MCF 10A (cell line): ENCODE measurements at places on chromosomes 1 and 21.

- H3K36me3 ChIP-seq: peaks cover 18% of the 10 kb centered on the region
- peak; percentile 96 for DNase-seq
Measured at GRCh38 chr1:26723013-26723991, 27.5 kb downstream of the ARID1A start.

DNA sequence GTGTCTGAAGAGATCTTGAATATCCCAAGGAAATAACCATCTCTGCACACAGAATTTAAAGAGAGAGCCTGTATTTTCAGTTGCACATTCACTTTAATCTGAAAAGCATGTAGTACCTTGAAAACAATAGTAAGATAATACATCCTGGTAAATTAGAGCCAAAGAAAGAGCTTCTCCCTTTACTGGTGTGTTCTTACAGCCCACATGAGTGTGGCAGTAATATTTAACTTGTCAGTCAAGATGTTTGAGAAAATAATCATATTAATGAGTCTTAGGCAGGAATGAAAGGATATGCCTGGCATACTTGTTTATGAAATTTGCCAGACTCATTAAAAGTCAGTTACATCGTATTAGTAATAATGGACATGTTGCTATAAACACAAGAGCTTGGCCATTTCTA lies 908.4 kb upstream of the ADGRL4 start:
- no peak for DNase-seq
- H3K27ac ChIP-seq: no peak overlapping the region
- no peaks in the 10 kb centered on the region for H3K36me3 ChIP-seq
- no peaks in the 10 kb centered on the region for H3K27me3 ChIP-seq
- no peaks in the 10 kb centered on the region for H3K4me1 ChIP-seq

DNA sequence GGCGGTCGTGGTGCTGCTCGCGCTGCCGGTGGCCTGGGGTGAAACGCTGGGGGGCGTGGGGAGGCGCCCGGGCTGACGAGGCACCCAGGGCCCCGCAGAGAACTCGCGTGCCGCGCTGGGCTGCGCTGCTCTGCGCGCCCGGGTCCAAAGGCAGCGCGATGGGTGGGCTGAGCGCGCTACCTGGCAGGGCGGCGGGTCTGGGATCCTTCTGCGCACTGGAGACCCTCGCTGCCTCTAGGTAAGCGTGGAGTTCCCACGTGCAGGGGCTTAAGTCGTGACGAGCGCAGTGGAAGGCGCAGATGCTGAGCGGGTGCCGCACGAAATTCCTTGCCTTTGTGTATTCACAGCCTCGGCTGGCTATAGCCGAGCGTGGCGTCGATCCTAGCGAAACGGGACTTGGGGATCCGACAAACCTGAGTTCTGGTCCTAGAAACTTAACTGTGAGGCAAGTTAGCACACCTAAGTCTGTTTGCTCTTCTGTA lies 24.6 kb downstream of the CR1L start:
- no peak overlapping the region for H3K27ac ChIP-seq
- H3K27me3 ChIP-seq: peaks cover 89% of the 10 kb centered on the region
- no peak for DNase-seq

DNA sequence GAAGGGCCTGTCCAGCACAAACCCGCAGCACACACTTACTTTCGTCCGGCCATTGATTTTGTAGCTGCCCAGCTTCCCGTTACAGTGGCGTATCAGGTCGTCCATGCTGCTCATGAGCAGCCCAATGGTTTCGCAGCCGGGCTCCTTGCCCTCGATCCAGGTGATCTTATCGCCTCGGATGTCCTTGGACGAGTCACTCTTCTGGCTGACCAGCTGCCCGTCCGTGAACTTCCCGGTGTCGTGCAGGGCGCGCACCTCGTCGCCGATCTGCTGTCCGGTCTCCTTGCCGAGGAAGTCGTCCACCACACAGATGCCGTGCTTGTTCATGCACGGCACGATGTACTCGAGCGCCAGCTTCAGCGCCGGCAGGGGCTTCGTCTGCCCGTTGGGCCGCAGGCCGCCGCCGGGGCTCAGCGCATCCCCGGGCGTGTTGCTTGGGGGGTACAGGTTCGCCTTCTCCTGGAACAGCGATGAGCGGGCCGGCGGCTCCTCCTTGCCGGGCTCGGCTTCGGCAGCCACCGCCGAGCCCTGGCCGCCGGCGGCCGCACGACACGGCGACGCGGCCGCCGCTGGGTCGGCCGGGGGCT lies 1.0 kb downstream of the EGLN1 start:
- peak overlapping the region; percentile 82 for H3K4me3 ChIP-seq
- DNase-seq: peak; percentile 70
- no peaks in the 10 kb centered on the region for H3K27me3 ChIP-seq
- H3K36me3 ChIP-seq: no peaks in the 10 kb centered on the region
- peaks cover 39% of the 10 kb centered on the region for H3K4me1 ChIP-seq
- H3K27ac ChIP-seq: peak overlapping the region; percentile 73

DNA sequence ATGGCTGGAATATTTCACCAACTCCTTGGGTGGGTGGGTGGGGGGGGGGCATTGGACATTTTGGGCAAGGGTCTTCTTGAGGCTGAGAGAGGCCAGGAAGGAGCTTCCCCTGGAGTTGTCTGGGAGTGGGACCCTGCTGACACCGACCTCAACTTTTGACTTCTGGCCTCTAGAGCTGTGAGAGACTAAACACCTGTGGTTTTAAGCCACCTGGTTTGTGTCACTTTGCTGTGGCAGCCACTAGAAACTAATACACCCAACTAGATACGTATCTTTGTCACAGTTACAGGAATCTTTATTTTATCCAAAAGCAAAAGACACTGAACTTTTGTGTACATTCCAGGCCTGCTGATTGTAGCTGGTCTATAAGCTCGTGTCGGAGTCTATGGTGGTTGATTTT lies 9.9 kb upstream of the RIPK4 start:
- DNase-seq: no peak
- H3K4me1 ChIP-seq: peaks cover 21% of the 10 kb centered on the region
- no peaks in the 10 kb centered on the region for H3K27me3 ChIP-seq
- no peak overlapping the region for H3K4me3 ChIP-seq

DNA sequence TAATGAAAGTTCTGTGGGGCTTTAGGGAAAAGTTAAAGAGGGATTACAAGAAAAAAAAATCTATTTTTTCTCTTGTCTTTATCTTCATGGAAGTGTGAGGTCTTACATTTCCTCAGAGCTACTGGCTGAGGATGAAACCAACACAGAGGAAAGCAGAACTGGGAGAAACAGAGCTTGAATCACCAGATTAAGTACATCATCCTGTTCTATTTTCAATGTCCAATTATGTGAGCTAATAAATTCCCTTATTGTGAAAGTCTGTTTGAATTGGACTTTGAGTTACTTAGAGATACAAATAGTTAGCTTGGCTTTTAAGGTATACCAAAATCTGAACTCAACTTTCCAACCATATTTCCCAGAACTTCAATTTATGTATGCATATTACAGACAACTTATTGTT lies 69.2 kb downstream of the LPGAT1 start:
- no peaks in the 10 kb centered on the region for H3K4me1 ChIP-seq
- no peak for DNase-seq
- H3K36me3 ChIP-seq: peaks cover 6% of the 10 kb centered on the region
- H3K27ac ChIP-seq: no peak overlapping the region
- H3K27me3 ChIP-seq: no peaks in the 10 kb centered on the region

DNA sequence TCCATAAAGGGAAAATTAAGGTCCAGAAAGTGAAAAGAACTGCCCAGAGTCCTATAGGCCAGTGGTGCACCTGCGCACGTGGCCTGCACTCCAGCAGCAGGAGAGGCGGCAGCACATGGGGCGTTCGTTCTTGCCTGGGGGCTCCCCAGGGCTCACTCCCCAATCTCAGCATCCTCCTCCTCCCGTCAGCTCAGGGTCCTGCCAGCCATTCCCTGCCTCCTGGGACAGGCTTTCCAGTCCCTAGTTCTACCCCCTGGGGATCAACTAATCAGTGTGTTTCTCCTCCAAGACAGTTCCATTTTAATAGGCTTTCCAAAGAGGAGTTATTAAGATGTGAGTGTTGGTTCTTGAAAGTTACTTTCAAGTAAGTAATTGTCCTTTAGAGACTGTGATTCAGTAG lies 1.2 kb upstream of the A3GALT2 start:
- no peak overlapping the region for H3K4me3 ChIP-seq
- H3K27me3 ChIP-seq: no peaks in the 10 kb centered on the region
- no peak overlapping the region for H3K27ac ChIP-seq
- peaks cover 12% of the 10 kb centered on the region for H3K4me1 ChIP-seq

DNA sequence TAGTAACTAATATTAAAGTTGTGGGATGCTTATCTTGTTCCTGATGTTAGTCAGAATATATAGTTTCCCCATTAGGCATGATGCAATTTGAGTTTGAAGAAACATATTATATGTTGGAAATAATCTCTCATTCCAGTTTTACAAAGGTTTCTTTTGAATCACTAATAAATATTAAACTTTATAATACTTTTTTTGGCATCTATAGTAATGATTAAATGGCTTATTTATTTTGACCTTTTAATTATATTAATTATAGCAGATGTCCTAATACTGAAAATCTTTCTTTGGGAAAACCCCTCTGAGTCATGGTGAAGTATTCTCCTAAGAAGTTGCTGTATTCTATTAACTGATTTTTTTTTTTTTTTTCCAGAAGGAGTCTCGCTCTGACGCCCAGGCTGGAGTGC lies 28.5 kb upstream of the PTGS2 start:
- no peak overlapping the region for H3K4me3 ChIP-seq
- no peaks in the 10 kb centered on the region for H3K27me3 ChIP-seq
- no peak overlapping the region for H3K27ac ChIP-seq
- peak; percentile 16 for DNase-seq
- H3K4me1 ChIP-seq: no peaks in the 10 kb centered on the region

- no peaks in the 10 kb centered on the region for H3K27me3 ChIP-seq
- H3K27ac ChIP-seq: no peak overlapping the region
- no peak overlapping the region for H3K4me3 ChIP-seq
Measured at GRCh38 chr1:184661801-184662200, 92.9 kb downstream of the EDEM3 start.

- H3K36me3 ChIP-seq: no peaks in the 10 kb centered on the region
- H3K4me3 ChIP-seq: no peak overlapping the region
- no peak for DNase-seq
- no peak overlapping the region for H3K27ac ChIP-seq
- H3K27me3 ChIP-seq: no peaks in the 10 kb centered on the region
Measured at GRCh38 chr1:194865383-194865782, 1679.0 kb upstream of the B3GALT2 start.

- no peak for DNase-seq
- H3K4me1 ChIP-seq: peaks cover 14% of the 10 kb centered on the region
- no peaks in the 10 kb centered on the region for H3K27me3 ChIP-seq
- no peak overlapping the region for H3K27ac ChIP-seq
- H3K36me3 ChIP-seq: no peaks in the 10 kb centered on the region
Measured at GRCh38 chr1:182110635-182111034, 49.1 kb upstream of the ZNF648 start.

GRCh38 chr1:61973100-61973837 lies 221.4 kb upstream of the L1TD1 start:
- peak; percentile 26 for DNase-seq
- H3K36me3 ChIP-seq: peaks cover 9% of the 10 kb centered on the region
- H3K4me3 ChIP-seq: no peak overlapping the region
- H3K27me3 ChIP-seq: no peaks in the 10 kb centered on the region
- H3K4me1 ChIP-seq: no peaks in the 10 kb centered on the region

- H3K27ac ChIP-seq: peak within 1 kb of the TSS; percentile 44
- H3K4me1 ChIP-seq: peaks cover 41% of the 10 kb centered on the region
- H3K27me3 ChIP-seq: no peaks in the 10 kb centered on the region
- peak within 1 kb of the TSS; percentile 77 for H3K4me3 ChIP-seq
- peaks cover 12% of the 10 kb centered on the region for H3K36me3 ChIP-seq
Measured at GRCh38 chr1:6491480-6491962, at the start of gene PLEKHG5. TSS of gene PLEKHG5 (minus strand) at chr1:6491667. CDS start at chr1:6477571, 14,096 bp downstream.

- H3K27me3 ChIP-seq: peaks cover 20% of the 10 kb centered on the region
- no peak overlapping the region for H3K4me3 ChIP-seq
- no peak for DNase-seq
- H3K27ac ChIP-seq: no peak overlapping the region
- H3K36me3 ChIP-seq: peaks cover 6% of the 10 kb centered on the region
Measured at GRCh38 chr21:42349420-42350317, 1.1 kb downstream of the TFF2 start.

DNA sequence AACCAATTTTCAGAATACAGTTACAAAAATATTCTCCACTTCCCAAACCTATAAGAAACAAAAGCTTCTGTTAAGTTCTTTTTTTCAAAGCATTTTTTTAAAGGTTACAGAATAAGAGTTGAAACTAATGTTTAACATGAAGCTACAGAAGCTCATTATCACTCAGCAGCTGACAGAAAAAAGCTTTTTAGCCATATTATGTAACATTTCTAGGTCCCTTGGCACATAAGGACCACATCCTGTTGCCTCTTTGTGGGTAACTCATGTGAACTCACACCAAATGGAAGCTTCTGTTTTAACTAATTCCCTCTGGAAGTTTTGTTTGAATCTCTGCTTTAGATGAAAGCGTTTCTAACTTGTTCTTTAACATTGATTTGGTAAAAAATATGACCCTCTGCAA lies 242.5 kb upstream of the TMPRSS15 start:
- H3K27me3 ChIP-seq: peaks cover 26% of the 10 kb centered on the region
- no peak for DNase-seq
- H3K4me1 ChIP-seq: no peaks in the 10 kb centered on the region
- no peak overlapping the region for H3K27ac ChIP-seq

- DNase-seq: peak; percentile 99
- peaks cover 21% of the 10 kb centered on the region for H3K4me1 ChIP-seq
- no peaks in the 10 kb centered on the region for H3K27me3 ChIP-seq
- H3K27ac ChIP-seq: peak within 1 kb of the TSS; percentile 95
- H3K36me3 ChIP-seq: peaks cover 28% of the 10 kb centered on the region
- peak within 1 kb of the TSS; percentile 82 for H3K4me3 ChIP-seq
Measured at GRCh38 chr21:36319767-36320420, at the start of gene MORC3. TSS of gene MORC3 (plus strand) at chr21:36320197. CDS start at chr21:36320265, 68 bp downstream.

DNA sequence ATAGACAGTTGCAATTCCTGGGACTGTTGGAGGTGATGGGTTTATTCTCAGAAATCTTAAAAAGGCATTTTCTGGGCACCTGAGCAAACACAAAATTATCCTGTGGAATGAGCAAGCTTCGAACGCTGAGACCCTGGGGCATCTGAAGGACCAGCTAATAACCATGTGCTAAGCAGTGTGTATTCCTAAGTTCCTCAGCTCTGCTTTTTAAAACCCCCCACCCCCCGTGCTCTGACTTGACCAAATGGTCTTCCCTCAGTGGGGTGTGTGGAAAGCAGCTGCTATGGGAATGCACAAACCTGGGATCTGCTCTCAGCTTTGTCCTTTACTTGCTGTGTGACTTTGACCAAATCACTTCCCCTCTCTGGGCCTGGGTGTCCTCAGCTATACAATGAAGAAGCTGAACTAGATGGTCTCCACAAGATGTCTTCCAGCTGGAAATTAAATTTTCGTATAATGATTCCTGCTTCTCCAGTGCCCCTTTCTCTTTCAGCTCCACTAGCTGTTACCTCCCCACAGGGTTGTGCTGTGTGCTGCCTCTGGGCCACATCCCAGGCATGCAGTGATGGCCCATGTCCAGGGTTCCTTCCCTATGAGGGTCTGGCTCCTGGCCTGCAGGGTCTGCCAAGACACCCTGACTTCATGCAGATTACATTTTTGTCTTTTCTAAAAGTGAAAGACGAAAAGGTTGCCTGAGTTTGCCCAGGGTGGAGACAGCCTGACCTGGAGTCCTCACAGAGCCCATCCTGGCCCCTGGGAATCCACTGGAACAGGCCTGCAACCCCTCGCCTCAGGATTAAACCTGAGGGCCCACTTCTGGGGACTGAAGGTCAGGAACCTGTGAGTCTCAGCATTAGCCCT lies 14.9 kb upstream of the CD247 start:
- H3K27ac ChIP-seq: no peak overlapping the region
- H3K4me3 ChIP-seq: no peak overlapping the region
- H3K27me3 ChIP-seq: no peaks in the 10 kb centered on the region
